Pancreas (tissue), 10 donors: ENCODE measurements at places on chromosomes 11 and 22. TPM values are rescaled to one million over a fixed set of nuclear protein-coding genes. Genes with fewer than 3 reads are reported as not detected.
A peak's percentile ranks its signal among the peaks of the same experiment; 100 is the strongest.

GRCh38 chr22:26941896-26942636, 284.7 kb downstream of the MIAT start:
- H3K27me3 ChIP-seq = no peaks in the 10 kb centered on the region
- H3K36me3 ChIP-seq = no peaks in the 10 kb centered on the region
- no peak for DNase-seq
- no peak overlapping the region for H3K27ac ChIP-seq
- no peaks in the 10 kb centered on the region for H3K4me1 ChIP-seq

Gene HPX
- 3.4 TPM for total RNA-seq

Gene TRIM21
- 4.8 TPM for total RNA-seq

DNA sequence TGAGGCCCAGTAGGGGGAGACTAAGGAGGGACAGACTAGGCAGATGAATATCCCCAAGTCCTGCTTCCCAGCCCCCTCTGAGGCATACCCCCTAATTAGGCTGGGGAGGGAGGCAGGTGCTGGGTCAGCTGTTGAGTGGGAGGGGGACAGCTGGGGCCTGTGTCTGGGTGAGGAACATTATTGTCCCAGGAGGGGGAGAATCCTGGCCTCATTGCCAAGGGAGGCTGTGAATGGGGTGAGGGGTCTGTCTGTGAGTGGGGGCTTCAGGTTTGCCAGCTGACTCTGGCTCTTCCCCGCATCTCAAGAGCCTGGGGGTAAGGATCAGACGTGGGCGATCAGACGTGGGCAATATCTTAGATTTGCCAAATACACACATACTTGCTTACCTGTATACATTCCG, 2.1 kb downstream of the INPPL1 start:
- peaks cover 36% of the 10 kb centered on the region for H3K36me3 ChIP-seq
- no peaks in the 10 kb centered on the region for H3K27me3 ChIP-seq
- H3K4me1 ChIP-seq = no peaks in the 10 kb centered on the region

GRCh38 chr11:56716379-56716854, 17.5 kb downstream of the OR9G1 start:
- H3K27me3 ChIP-seq = no peaks in the 10 kb centered on the region
- H3K4me3 ChIP-seq = no peak overlapping the region
- H3K27ac ChIP-seq = no peak overlapping the region
- H3K4me1 ChIP-seq = no peaks in the 10 kb centered on the region
- DNase-seq = no peak

DNA sequence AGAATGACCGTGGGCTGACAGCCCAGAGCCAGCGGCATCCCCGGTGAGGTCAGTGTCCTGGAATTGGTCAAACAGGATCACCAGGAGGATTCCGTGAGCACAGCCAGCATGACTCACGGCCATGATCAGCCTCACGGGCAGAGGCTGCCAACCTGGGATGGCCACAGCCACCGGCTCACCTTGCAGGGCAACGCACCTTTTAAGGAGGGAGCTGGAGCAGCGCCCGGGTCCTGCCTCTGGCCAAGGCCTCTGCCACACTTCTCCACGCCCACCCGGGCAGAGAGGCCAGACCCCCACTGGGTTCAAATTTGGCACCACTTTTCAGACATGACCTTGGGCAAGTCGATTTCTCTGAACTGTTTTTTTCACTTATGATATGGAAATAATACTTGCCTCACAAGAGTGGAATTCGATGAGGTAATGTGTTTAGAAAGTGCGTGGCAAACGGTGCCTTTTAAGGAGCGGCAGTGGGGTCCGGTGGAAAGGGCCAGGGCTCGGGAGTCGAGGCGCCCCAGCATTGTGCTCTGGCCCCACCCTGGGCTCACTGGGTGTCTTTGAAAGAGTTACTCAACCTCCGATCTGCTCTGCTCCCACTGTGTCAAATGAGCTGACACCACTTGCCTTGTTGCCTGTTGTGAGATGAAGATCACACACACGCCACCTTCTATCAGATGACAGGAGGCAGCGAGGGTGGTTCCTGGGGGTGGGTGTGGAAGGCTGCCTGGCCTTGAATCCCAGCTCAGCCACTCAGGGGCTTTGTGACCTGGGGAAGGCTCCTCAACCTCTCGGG, 16.0 kb downstream of the TXN2 start:
- H3K36me3 ChIP-seq = no peaks in the 10 kb centered on the region
- H3K27me3 ChIP-seq = no peaks in the 10 kb centered on the region
- DNase-seq = peak; percentile 99
- H3K4me1 ChIP-seq = peaks cover 28% of the 10 kb centered on the region
- no peak overlapping the region for H3K4me3 ChIP-seq

Gene MPZL2
- total RNA-seq = 14.9 TPM

Gene SLC22A8
- total RNA-seq = not detected

DNA sequence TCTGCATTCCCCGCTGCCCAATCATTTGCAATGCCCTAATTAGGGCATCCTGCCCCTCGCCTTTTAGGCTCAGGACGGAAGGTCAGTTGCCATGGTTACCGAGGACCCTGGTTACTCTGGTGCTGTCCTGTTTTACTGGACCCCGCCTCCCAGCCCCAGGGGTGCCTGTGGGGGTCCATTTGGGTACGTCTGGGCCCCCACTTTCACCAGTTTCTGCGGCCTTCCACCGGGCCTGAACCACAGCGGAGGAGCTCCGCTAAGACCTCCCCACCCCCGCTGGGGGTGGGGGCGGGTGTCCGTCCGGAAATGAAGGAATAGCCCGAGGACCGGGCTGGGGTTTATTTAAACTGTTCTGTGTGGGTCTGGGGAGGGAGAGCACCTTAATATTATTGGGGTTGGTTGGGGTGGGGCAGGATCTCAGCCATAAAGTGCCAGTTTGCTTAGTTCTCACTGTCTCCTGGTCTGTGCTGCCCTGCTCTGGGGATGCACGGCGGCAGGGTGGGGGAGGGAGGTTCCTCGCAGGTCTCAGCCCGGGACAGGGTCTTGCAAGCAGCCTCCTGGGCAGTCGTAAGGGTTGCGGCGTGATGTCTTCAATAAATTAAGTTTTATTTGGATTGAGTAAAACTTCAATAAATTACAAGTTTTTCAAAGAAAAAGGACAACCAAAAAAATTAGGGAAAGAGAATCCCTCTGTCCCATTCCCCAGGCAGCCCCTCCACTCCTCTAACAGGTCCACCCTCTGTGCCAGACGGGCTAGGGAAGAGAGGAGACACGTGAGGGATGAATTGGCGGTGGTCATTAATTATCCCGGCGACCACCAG, 5.3 kb downstream of the PHOX2A start:
- no peaks in the 10 kb centered on the region for H3K36me3 ChIP-seq
- peak; percentile 53 for DNase-seq

GRCh38 chr11:104623518-104623917, 274.7 kb downstream of the CASP12 start:
- no peak for DNase-seq
- no peak overlapping the region for H3K27ac ChIP-seq
- H3K4me3 ChIP-seq = no peak overlapping the region
- H3K27me3 ChIP-seq = no peaks in the 10 kb centered on the region
- no peaks in the 10 kb centered on the region for H3K4me1 ChIP-seq
- H3K36me3 ChIP-seq = no peaks in the 10 kb centered on the region

- H3K27ac ChIP-seq = no peak overlapping the region
- H3K4me3 ChIP-seq = no peak overlapping the region
- no peaks in the 10 kb centered on the region for H3K36me3 ChIP-seq
- H3K4me1 ChIP-seq = peaks cover 12% of the 10 kb centered on the region
- no peak for DNase-seq
Measured at GRCh38 chr11:93573184-93573583, 30.0 kb upstream of the SMCO4 start.

Gene MMP1
- 0.34 TPM for total RNA-seq

Gene CNTN5
- total RNA-seq = 1.1 TPM

Gene C11orf65
- 1.4 TPM for total RNA-seq

- no peaks in the 10 kb centered on the region for H3K36me3 ChIP-seq
- DNase-seq = no peak
- H3K27me3 ChIP-seq = peaks cover 4% of the 10 kb centered on the region
- no peaks in the 10 kb centered on the region for H3K4me1 ChIP-seq
- H3K4me3 ChIP-seq = no peak overlapping the region
- no peak overlapping the region for H3K27ac ChIP-seq
Measured at GRCh38 chr11:90235526-90235925, 12.7 kb upstream of the CHORDC1 start.

GRCh38 chr11:114955923-114956322, 277.6 kb downstream of the NXPE2 start:
- H3K27ac ChIP-seq = no peak overlapping the region
- no peaks in the 10 kb centered on the region for H3K27me3 ChIP-seq
- no peak overlapping the region for H3K4me3 ChIP-seq
- H3K4me1 ChIP-seq = no peaks in the 10 kb centered on the region

GRCh38 chr11:10351765-10352641, 47.1 kb downstream of the ADM start:
- H3K27me3 ChIP-seq = no peaks in the 10 kb centered on the region
- H3K27ac ChIP-seq = peak overlapping the region; percentile 86
- no peaks in the 10 kb centered on the region for H3K36me3 ChIP-seq

- no peaks in the 10 kb centered on the region for H3K4me1 ChIP-seq
- no peaks in the 10 kb centered on the region for H3K27me3 ChIP-seq
- DNase-seq = no peak
- no peaks in the 10 kb centered on the region for H3K36me3 ChIP-seq
- H3K4me3 ChIP-seq = no peak overlapping the region
- no peak overlapping the region for H3K27ac ChIP-seq
Measured at GRCh38 chr11:8011981-8012444, 24.9 kb downstream of the EIF3F start.

DNA sequence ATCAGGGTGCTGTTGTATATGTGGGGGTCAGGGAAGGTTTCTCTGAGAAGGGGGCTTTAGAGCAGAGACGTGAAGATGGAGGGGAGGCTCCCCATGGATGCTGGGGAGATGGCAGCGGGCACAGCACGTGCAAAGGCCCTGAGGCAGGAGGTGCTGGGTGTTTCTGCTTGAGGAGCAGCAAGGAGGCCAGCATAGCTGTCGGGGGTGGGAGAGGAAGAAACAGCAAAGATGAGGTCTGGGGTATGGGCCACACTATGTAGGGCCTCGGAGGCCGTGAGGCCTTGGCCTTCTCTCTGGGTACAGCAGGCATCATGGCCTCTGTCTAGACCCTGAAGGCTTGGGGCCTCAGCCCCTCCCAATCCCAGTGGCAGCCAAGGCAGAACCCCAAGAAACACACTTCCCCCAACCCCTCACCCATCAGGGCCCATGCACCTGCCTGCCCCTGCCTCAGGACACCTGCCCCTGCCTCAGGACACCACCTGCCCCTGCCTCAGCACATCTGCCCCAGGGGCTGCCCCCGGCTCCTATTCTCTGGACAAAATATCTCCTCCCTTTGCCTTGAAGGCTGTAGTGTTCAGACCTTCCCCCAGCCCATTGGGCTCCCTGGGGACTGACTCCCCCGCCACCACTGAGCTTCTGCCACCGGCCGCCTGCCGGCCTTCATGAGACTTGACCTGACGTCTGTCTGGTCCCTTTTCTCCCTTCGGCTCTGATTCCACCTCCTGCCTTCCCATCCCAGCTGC, 6.2 kb downstream of the ALDH3B1 start:
- H3K4me1 ChIP-seq = peaks cover 4% of the 10 kb centered on the region
- DNase-seq = no peak
- H3K27me3 ChIP-seq = no peaks in the 10 kb centered on the region
